ENCODE measurements at places on chromosomes 1 and 21.

DNA sequence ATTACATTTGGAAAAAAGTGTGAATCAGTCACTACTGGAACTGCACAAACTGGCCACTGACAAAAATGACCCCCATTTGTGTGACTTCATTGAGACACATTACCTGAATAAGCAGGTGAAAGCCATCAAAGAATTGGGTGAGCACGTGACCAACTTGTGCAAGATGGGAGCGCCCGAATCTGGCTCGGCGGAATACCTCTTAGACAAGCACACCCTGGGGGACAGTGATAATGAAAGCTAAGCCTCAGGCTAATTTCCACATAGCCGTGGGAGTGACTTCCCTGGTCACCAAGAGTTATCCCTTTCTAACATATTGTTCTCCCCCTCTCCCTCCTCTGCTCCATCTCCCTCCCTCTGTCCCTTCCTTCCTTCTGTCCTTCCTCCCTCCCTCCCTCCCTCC, 47.7 kb upstream of the RHOU start:
- DNase-seq: no peak

DNA sequence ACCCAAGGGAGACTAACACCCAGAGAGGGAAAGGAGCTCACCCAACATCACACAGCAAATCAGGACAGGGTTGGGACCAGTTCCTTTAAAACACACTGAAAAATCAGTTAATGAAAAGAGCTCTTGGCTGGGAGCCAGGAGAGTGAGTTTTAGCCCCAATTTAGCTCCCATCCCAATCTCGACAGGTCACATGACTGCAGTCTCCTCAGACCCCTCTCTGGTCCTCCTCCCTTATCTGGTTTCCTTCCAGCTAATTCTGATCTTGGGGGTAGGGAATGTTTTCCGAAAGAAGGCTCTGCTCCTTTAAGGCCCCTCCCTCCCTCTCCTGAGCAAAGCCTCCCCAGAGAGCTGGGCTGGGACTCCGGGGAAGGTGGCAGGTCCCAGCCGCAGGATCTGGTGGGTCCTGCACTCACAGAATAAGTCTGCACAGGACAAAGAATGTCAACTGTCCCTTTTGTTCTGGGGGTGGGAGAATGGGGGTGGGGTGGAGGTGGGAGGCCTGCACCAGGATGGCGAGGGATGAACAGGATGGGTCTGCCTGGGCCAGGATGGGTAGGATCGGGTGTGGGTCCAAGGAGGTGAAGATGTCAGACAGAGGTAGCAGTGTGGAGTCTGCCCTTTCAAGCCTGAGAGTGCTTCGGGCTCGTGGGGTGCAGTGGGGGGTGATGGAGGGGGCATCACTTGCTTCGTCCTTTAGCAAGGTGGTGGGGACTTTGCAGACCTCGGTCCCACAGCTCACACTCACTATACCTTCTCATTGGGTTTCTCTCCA, 57.3 kb upstream of the SSBP3 start:
- no peak for DNase-seq

DNA sequence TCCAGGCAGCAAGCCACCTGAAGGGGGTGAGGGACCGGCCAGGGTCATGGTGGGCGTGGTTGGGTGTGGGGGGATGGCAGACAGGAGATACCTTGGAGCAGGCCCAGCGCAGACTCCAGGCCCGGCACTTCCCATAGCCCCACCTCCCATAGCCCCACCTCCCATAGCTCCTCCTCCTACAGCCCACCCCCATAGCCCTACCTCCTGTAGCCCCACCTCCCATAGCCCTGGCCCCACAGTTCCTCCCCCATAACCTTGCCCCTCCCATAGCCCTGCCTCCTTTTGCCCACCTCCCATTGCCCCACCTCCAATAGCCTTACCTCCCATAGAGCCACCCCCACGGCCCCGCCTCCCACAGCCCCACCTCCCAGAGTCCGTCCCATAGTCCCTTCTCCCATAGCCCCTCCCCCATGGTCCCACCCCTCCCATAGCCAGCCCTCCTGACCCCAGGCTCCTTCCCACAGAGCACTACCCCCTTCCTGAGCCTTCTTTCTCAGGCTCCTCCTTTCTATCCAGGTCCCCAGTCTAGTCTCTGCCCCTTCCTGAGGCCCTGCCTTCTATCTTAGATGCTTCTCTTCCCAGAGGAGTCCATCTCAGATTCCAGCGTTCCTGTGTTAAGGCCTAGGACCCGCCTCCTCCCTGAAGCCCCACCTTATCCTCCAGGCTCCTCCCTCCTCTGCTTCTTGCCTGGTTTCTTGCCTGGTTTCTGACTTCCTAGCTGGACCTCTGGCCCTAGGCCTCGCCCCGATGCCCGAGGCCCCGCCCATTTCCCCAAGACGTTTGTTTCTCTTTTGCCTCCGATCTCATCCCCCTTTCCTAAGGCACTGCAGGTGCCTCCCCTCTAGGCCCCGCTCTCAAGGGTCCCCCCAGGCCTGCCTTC, 46.8 kb downstream of the PTPRU start:
- DNase-seq: peak; percentile 27

DNA sequence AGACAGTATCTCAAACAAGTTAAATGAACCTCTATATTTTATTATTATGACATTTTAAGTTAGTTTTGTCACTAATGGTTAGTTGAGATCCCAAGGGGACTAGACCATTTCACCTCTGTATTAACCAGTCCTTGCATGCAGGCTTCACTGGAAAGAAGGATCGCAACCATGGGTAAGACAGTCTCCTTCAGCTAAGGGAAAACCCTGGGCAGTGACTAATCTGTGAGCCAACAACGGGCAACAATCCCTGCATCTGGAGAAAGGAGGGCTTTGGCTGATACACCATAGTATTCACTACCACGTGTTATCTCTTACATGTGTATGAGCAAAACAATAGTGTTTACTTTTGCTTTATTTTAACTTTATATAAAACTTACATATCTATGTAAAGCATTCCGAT, 708.8 kb upstream of the CHRM3 start:
- DNase-seq: peak; percentile 46

DNA sequence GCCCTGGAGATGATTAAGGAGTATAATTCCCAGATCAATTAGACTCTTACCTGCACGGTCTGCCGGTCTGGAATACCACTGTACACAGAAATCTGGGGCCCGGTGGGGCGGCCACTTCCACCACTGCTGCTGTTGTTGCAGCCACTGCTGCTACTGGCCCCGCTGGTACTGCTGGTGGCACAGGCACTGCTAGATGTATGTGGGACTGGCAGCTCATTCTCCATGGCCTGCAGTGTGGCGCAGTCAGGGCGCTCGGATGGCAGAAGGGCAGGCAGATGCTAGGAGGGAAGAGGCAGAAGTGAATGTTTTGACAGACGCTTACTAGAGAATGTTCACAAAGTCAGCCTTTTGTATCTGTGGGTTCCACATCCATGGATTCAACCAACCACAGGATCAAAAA, 54.4 kb upstream of the A3GALT2 start:
- DNase-seq: no peak

DNA sequence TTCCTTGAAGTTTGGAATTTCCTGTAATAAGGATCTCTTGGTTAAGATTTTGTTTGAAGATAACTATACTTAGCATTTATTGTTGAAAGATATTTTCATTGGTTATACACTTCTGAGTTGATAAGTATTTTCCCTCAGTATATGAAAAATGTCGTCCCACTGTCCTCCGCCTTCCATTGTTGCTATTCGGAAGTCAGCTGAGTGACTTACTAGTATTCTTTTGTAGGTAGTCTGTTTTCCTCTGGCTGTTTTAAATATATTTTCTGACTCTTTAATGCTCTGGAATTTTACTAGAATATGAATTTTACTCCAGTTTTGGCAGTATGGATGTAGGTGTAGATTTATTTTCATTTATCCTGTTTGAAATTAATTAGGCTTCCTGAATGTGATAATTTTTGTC, 498.7 kb upstream of the NFIA start:
- DNase-seq: no peak
